ENCODE measurements at places on chromosomes 1 and 21.

DNA sequence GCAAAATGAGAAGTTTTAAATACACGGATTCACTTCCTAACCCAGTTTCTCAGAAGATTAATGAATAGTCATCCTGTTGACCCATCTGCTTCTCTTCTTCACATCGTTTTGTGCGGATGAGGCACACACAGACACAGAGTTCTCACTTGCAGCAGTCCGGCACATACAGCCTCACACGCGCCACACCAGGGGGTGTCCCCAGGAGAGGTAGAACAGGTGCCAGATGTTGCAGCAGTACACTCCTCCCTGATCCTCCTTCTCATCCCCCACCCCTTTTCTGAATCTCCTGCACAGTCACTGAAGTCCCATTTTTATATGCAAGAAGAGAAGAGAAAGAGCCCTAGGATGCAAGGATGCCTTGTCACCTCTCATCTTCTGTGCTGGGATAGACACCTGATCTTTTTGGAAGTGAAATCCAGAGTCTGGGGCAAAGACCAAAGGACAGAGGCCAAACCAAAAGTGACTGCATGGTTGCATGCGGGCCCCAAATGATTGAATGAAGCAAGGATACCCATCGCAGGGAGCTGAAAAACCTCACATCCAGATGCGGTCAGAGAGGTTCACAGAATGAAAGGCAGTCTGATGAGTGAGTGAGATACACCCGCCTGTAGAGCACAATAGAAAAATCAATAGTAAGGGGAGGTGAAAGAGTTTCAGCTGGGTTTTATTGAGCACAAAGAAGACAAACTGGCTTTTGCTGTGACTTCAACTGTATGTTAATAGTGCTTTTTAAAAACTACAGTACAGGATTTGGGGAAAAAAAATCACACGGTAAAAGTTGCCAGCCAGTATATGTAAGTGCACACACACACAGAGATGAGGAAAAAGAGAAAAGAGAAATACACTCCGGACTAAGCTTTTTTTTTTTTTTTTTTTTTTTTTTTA is 28.9 kb downstream of the PBX1 start:
- no peak for DNase-seq

- DNase-seq: no peak
Observed at GRCh38 chr1:46403916-46404315, 9.8 kb downstream of the FAAH start.

- DNase-seq: no peak
Observed at GRCh38 chr1:94541246-94542087, at the start of gene F3. TSS of gene F3 (minus strand) at chr1:94541759. CDS start at chr1:94541636, 123 bp downstream.

GRCh38 chr1:82260666-82261065 is 459.9 kb downstream of the ADGRL2 start:
- DNase-seq: no peak

DNA sequence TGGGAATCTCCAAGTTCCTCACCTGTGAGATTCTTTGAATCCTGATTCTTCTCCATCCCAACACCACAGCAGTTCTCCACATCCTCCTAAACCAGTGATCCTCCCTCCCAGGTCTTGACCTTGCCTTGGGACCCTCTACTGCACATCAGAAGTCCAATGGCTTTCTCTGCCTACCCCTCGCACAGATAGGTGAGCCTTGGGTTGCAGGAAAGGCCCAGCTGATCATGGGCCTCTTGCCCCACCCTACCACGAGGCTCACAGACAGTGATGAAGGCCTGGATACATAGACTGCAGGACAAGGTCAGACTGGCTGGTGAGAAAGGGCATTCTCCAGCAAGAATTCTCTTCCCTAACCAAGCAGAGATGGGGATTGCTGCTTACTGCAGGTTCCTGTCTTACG is 825 bp downstream of the FABP3 start:
- DNase-seq: no peak

- DNase-seq: peak; percentile 68
Observed at GRCh38 chr21:33403128-33403785, at the start of gene IFNGR2. TSS of gene IFNGR2 (plus strand) at chr21:33403413. CDS start at chr21:33403544, 131 bp downstream.

- no peak for DNase-seq
Observed at GRCh38 chr1:236953151-236953700, 51.0 kb downstream of the MT1HL1 start.

- peak; percentile 50 for DNase-seq
Observed at GRCh38 chr1:150268340-150268704, 494 bp downstream of the APH1A start.

- DNase-seq: no peak
Observed at GRCh38 chr1:2168090-2168489, 26.5 kb downstream of the FAAP20 start.

GRCh38 chr1:15154480-15155036 is 1.0 kb downstream of the TMEM51 start:
- DNase-seq: no peak

DNA sequence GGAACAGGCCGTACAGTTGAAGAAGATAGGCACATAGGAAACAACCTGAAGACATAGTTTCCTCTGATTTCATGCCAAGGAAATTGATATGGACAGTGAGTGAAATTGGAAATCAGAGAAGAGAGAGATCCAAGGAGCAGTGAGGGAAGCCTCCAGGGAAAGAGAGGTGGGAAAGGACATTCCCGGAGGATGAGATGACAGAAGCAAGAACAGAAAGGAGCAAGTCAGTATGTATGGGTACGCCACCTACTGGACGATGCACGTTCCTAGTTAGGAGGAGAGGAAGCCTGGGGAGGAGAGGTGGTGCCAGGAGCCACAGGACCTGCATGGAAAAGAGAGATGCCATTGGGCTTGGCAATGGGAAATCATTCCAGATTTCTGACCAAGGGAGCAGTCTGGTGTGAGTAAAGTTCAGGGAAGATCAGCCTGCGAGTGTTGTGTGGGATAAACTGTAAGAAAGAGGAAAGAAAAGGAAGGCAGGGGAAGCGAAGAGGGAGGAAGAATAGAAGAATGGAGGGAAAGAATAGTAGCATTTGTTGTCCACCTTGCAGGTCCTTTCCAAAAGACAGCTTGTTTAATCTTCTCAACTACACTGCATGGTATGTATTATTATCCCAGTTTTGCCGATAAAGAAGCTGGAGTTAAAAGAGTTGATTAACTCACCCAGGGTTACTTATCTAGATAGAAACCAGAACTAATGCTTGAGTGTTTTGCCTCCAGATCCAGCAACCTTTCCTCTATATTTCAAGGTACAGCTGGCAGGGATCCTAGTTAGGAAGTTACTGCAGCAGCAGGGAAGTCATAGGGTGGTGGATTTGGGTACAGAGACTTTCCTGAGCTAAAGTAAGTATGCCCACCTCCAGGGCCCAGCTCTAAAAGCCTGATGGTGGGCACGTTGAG is 27.4 kb downstream of the C1orf116 start:
- DNase-seq: peak; percentile 55

GRCh38 chr1:67683766-67684525 is 1.1 kb upstream of the GADD45A start:
- no peak for DNase-seq

DNA sequence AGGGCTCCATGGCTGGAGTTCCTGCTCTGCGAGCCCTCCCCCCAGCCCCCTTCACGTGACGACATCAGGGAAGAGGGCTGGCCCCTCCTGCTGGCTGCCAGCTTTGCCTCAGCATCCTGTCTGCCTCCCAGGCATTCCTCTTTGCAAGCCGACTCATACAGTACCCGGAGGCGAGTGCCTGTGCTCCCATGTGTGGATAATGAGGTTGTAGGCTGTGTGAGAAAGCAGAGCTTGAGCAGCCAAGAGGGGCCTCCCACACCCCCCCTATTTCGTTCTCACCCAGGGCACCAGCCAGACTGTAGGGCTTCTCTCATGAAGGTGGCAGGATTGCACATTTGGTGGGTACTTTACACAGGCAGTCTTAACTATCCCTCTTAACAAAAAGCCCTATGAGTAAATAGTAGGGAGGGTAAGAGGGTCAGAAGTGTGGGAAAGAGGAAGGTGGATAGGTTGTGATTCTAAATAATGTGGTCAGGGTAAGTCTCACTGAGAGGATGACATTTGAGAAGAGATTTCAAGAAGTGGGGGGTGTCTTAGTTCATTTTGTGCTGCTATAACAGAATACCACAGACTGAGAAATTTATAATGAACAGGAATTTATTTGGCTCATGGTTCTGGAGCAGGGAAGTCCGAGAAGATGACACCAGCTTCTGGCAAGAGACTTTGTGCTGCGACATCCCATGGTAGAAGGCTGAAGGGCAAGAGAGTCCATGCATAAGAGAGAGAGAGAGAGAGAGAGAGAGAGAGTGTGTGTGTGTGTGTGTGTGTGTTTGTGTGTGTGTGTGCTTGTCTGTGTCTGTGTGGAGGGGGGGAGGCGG is 113.5 kb downstream of the OMA1 start:
- no peak for DNase-seq

GRCh38 chr1:184951788-184952187 is 22.5 kb downstream of the NIBAN1 start:
- no peak for DNase-seq

GRCh38 chr1:227071895-227072587 is 131.9 kb downstream of the COQ8A start:
- DNase-seq: no peak

Data from OCI-LY7 (cell line).